Retinal pigment epithelial cell (primary cell): ENCODE measurements at places on chromosomes 5 and 9.

GRCh38 chr5:120354126-120354525, 110.0 kb upstream of the PRR16 start:
- no peak for DNase-seq

GRCh38 chr9:37503736-37504135, 18.0 kb downstream of the POLR1E start:
- DNase-seq = no peak

- DNase-seq = no peak
Measured at GRCh38 chr5:96709152-96709821, 47.1 kb downstream of the CAST start.

- DNase-seq = no peak
Measured at GRCh38 chr5:112554101-112554977, 135.3 kb upstream of the EPB41L4A start.

- DNase-seq = no peak
Measured at GRCh38 chr5:125215593-125215992, 469.2 kb upstream of the ZNF608 start.

- no peak for DNase-seq
Measured at GRCh38 chr5:32231929-32232328, 57.8 kb upstream of the GOLPH3 start.

DNA sequence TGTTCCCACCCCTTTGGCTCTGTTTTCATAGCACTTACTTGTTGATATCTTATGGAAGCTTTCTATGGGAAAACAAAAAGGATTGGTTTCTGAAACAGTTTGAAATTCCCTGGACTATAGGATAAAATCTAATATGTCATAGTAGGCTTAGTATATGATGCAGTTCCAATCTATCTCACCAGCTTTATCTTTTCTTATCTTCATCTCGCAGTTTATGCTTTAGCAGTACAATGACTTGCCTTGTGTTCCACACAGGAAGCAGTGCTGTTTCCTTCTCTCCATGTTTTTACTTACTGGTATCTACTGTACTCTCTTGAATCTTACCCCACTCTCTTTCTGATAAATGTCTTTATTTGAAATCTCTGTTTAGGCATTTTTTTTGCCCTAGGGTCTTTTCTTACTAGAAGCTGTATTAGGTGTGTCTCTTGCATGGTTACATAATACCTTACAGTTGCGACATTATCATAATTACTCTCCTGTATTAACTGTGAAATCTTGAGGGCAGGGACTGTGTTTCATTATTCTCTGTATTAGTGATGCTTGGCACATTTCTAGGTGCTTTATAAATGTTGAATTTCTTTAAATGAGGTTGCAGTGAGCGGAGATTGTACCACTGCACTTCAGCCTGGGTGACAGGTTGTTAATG, 76.3 kb downstream of the FOCAD start:
- no peak for DNase-seq

DNA sequence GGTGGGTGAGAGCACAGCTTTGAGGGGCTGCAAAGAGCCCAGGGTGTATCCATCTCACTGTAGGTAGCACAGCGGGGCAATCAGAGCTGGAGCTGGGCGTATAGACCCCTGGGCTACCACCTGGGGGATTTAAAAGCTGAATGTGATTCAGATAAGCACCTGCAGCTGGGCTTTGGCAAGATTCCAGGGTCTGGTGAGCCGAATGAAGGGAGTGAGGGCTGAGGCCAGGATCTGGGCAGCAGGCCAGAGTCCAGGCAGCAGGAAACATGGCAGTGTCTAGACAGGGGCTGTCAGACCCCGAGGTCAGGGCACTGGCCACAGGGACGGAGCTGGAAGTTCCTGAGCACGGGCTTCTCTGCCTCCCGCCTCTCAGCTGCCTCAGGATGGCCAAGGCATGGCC, 8.7 kb downstream of the ASS1 start:
- DNase-seq = peak; percentile 82

GRCh38 chr5:136206361-136206760, 13.4 kb upstream of the SMIM32 start:
- DNase-seq = no peak

DNA sequence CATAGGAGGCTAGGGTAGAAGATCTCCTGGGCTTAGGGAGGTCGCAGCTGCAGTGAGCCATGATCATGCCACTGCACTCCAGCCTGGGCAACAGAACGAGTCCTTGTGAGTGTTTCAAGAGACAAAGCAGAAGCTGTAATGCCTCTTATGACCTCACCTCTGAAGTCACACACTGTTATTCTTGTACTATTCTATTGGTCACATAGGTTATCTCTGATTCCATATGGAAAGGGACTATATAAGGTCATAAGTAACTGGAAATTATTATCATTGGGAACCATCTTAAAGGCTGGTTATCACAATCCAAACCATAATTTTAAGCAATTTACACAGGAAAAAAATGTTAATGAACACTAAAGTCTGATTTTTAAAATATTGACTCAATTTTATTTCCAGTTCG, 17.9 kb upstream of the AFF4 start:
- DNase-seq = no peak

DNA sequence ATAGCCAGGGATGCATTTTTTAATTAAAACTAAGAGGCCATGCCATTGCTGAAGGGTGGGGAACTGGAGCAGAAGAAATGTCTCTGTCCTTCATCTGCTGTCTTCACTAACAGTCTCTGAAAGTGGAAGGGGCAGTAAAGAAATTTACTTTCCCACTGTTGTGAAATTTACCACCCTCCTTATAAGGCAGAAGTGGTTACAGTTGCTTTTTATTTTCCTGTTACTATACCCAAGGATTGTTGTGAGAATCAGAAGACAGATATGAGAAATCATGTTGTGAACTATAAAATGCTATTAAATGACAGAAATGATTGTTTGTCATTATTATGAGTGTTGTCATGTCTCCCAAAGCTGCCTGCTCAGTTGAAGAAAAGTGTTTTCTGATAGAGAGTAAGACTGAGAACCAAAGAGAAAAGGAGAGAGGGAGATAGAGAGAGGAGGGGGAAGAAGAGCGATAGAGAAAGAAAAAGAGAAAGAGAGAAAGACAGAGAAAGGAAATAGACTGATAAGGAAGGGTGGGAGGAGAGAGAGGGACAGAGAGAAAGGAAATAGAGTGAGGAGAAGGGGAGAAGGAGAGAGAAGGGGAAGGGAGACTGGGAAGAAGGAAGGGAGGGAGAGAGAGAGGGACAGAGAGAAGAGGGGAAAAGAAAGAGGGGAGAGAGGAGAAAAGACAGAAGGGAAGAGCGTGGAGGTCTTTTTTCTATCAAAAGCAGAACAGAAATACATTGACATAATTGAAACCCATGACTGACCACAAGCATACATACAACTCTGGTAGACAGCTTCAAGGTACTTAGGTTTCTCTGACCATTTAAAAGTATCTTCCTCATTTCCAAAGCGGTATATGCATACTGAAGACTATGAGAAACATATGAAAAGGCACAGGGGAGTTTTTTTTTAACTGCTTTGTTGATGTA, 22.5 kb downstream of the SEC61B start:
- no peak for DNase-seq

DNA sequence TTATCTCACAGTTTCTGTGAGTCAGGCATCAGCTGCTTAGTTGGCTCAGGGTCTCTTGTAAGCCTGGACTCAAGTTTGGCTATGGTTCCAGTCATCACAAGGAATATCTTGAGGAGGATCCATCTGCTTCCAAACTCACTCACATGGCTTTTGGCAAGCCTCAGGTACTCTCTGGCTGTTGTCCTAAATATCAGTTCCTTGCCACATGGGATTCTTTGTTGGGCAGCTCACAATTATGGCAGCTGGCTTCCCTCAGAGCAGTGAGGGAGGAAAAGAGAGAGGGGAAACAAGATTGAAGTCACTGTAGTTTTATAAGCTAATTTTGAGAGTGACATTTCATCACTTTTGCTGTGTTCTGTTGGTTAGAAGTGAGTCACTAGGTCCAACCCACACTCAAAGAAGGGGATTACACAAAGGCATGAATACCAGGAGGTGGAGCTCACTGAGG, 144.5 kb downstream of the GCNT1 start:
- DNase-seq = no peak

- DNase-seq = no peak
Measured at GRCh38 chr9:128409978-128410377, 10.7 kb upstream of the CERCAM start.

GRCh38 chr9:928363-929042, 48.0 kb upstream of the DMRT3 start:
- DNase-seq = no peak

- no peak for DNase-seq
Measured at GRCh38 chr9:10104774-10105173, 508.0 kb downstream of the PTPRD start.

GRCh38 chr5:54186108-54186507, 124.3 kb downstream of the ARL15 start:
- DNase-seq = no peak

GRCh38 chr5:150489360-150490295, 18.3 kb upstream of the NDST1 start:
- no peak for DNase-seq

DNA sequence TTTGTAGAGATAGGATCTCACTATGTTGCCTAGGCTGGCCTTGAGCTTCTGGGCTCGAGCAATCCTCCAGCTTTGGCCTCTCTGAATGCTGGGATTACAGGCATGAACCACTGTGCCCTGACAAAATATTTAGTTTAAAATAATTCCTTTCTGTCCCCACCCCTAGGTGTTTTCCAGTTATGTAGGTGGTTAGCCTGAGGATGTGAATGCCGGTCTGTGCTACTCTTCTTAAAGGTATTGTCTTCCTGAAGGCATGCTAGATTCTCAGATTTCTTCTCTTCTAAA, 56.7 kb upstream of the BASP1 start:
- no peak for DNase-seq

DNA sequence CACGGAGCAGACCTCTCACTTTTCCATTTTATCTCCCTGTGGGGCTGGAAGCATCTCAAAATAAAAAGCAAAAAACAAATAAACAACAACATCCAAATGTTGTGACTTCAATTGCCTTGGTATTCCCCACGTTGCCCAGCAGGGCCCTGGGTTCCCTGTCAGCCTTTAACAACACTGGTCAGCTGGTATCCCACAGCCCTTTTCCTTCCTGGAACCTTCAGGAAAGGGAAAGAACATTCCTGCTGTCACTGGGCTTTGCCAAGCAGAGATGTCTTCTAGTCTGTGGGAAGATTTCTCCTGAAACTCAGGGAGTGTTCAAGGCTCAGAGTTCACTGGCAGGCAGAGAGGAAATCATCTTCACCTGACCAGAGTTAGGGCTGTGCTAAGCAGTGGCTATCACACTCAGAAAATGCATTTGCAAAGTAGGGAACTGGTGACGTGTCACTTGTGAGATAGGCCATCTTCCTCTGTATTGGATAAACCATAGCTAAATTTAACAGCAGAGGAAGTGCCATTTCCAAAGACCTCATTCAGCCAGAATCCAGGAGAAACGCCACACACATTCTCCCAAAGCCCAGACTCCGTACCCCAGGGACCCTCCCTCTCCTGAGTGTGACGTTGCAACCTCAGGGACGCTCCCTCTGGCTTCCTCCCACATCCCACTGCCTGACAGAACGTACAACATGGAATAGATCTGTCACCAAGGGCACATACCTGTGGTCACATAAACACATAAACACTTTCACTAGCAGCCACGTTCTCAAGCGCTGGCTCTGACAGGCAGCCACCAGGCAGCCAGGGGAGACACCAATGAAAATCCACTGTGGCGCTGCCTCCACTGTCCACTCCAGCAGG, 274.0 kb upstream of the DAPK1 start:
- no peak for DNase-seq

- DNase-seq = no peak
Measured at GRCh38 chr5:139090581-139090980, 107.6 kb downstream of the SIL1 start.

DNA sequence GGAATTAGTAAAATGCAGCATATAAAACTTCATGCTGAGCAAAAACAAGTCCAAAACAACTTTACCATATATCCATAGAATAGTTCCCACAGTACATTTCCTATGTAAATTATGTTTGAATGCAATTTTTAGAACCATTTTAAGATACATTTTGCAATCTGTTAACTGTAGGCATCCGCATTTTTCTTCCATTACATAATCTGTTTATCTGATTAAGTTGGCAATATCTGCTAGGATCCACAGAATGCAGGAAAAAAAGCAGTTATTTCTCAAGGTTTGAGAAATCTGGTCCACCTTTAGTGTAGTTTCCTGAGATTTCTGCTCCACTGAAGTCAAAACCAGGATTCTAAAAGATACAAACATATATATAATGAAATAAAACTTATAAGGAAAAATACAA, 6.2 kb downstream of the NUDCD2 start:
- DNase-seq = no peak

- no peak for DNase-seq
Measured at GRCh38 chr9:98808875-98809274, 1.4 kb downstream of the GALNT12 start.

GRCh38 chr5:35833224-35833623, 23.5 kb upstream of the IL7R start:
- no peak for DNase-seq

DNA sequence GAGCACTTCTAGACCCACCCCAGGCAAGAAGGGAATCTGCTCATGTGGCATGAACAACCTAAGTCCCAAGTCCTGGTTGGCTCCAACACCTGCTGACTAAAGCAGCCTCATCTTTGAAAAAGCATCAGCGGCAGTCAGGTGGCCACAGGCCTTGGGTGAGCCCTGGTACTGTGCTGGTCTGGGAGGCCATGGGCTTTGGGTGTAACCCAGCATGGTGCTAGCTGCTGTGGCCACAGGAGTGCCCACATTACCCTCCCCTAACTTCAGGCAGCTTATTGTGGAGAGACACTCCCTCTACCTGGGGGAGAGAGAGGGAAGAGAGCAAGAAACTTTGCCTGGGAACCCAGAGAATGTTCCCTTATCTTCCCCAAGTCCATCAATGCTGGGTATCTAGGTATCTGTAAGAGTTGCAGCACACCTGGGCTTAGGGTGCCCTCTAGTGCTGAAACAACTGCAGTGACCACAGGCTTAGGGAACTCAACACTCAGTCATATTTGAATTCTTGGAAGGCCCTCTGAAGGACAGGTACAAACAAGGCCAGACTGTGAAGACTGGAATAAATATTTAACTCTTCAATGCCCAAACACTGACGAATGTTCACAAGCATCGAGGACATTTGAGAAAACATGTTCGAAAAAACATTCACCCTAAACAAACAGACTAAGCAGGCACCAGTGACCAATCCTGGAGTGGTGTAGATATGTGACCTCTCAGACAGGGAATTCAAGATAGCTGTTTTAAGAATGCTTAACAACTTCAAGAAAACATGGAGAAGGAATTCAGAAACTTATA, 69.9 kb upstream of the OR2K2 start:
- no peak for DNase-seq

DNA sequence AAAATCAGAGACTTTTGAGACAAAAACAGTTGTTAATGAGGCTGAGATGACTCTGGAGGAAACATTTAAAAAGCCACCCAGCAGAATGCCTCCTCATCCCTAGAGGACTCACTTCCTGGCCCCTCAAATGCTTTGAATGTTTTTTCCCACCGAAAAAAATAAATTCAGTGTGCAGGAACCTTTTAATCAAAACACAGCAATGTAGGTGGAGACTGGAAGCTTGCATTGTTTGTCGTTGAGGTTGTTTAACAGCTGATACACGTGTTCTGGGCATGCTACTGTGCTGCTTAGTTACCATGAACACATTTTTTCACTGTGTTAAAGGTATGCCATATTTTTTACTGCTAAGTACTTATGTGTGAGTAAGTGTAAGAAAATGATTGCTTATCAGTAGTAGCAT, 65.7 kb upstream of the ADCY2 start:
- no peak for DNase-seq

- DNase-seq = no peak
Measured at GRCh38 chr5:53360811-53361210, 119.6 kb upstream of the FST start.

- DNase-seq = no peak
Measured at GRCh38 chr5:78242001-78242400, 52.5 kb downstream of the AP3B1 start.

GRCh38 chr5:33232731-33233505, 207.8 kb upstream of the TARS1 start:
- no peak for DNase-seq
